ENCODE measurements at places on chromosomes 6 and 20.

DNA sequence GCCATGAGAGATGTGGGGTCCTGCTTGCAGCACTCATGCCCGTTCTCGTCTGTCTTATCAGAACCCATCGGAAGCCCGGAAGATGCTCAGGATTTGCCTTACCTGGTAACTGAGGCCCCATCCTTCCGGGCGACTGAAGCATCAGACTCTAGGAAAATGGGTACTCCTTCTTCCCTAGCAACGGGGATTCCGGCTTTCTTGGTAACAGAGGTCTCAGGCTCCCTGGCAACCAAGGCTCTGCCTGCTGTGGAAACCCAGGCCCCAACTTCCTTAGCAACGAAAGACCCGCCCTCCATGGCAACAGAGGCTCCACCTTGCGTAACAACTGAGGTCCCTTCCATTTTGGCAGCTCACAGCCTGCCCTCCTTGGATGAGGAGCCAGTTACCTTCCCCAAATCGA, 8.3 kb downstream of the PI16 start:
- DNase-seq: no peak

GRCh38 chr6:128725271-128726233, 157.4 kb upstream of the LAMA2 start:
- DNase-seq: no peak

GRCh38 chr6:31582230-31582643, at the start of gene LTB:
Gene LTB (minus strand): TSS chr6:31582424. CDS start chr6:31582417, 7 bp downstream.
- DNase-seq: no peak

- DNase-seq: no peak
These were observed 44.7 kb downstream of the HLA-C start for GRCh38 chr6:31227143-31227542.

- DNase-seq: no peak
These were observed 65.2 kb downstream of the CDC5L start for GRCh38 chr6:44452725-44453124.

DNA sequence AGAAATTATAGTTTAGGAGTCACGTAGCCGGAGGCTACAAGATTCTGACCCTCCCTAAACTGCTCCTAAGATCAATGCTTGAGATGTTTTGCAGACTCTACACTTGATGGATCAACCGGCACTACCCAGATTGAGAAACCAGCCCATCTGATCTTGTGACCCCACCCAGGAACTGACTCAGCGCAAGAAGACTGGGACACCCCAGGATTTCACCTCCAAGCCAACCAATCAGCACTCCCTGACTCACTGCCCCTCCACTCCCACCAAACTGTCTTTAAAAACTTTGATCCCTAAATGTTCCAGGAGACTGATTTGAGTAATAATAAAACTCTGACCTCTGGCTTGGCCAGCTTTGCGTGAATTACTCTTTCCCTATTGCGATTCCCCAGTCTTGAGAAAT, 99.8 kb downstream of the OPRM1 start:
- no peak for DNase-seq

GRCh38 chr20:24658920-24659660, 189.7 kb downstream of the SYNDIG1 start:
- DNase-seq: no peak

- no peak for DNase-seq
These were observed 94.6 kb downstream of the ADGB start for GRCh38 chr6:146693342-146693741.

- DNase-seq: no peak
These were observed 2.1 kb upstream of the ESR1 start for GRCh38 chr6:151805286-151805840.

DNA sequence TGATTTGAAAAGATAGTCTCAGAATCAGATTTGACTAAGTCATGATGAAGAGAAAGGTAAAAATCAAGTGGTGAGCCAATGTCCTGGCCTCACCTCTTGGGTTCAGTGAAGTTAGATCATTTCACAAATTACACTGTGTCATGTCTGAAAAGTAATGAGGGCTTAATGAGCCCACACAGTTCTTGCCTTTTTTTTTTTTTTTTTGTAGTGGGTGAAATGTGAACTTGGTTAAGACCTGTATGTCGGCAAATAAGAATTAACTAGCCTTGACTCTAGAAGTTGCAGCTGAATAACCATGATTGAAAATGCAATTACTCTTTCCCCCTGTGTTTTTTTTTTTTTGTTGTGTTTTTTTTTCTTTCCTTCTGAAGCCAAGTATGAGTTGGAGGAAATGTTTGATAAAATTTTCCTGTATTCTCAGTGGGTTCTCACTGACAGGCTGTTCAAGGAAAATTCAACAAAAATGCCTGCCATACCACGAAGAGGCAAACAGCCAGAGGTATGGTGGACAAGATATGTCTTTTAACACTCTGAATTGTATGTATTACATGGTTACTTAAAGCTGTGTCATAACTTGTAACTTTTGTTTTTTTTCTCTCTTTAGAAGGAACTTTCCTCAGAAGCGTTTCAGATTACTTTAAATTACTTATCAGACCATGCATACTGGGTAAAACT, 135.2 kb upstream of the MLIP start:
- DNase-seq: no peak

- no peak for DNase-seq
These were observed 45.9 kb upstream of the ZNFX1 start for GRCh38 chr20:49323622-49324238.

DNA sequence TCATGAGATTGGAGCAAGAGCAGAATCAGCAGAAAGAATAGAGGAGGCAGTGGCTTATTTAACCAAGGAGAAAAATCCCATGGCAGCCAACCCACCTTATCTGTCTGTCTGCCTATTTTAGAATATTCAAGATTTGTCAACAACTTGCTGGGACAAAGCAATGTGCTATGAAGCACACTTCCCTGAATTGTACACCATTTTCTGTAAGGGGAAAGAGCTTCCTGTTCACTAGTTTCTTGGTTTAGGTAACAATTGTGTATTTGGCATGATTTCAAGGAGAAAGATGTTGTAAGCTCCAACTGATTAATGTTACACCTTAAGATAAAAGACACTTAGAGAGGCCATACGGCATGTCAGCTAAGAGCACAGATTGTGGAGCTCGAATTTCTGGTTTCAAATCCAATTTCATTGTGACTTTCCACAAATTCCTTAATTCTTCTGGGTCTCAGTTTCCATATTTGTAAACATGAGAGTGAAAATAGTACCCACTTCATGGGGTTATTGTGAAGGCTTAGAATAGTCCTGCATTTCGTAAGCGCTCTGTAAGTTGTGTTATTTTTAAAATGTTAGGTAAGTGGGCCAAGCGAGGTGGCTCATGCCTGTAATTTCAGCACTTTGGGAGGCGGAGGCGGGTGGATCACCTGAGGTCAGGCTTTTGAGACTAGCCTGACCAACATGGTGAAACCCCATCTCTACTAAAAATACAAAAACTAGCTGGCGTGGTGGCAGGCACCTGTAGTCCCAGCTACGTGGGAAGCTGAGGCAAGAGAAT, 4.8 kb upstream of the MUC22 start:
- DNase-seq: no peak

DNA sequence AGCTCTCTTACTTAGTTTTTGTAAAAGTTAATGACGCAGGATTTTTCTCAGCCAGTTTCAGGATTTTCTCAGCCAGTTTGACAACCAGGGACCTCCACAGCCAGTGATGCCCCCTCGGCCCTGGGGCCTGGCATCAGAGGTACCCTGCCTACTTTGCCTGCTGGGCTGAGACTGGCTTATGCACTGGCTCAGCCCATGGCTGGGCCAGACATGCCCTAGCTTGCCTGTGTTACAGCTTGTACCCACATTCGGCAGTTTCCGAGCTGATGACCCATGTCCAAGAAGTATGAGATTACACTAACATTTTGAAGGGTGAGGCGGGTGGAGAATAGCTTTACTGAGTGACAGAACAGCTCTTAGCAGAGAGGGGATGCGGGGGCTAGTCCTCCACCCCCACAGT, 406.1 kb upstream of the HSF2 start:
- DNase-seq: no peak

GRCh38 chr20:54188132-54188849, 14.5 kb upstream of the CYP24A1 start:
- no peak for DNase-seq

- no peak for DNase-seq
These were observed at the start of gene MDFI for GRCh38 chr6:41638002-41638934. Gene MDFI (plus strand): TSS chr6:41638468. CDS start chr6:41638750, 282 bp downstream.

DNA sequence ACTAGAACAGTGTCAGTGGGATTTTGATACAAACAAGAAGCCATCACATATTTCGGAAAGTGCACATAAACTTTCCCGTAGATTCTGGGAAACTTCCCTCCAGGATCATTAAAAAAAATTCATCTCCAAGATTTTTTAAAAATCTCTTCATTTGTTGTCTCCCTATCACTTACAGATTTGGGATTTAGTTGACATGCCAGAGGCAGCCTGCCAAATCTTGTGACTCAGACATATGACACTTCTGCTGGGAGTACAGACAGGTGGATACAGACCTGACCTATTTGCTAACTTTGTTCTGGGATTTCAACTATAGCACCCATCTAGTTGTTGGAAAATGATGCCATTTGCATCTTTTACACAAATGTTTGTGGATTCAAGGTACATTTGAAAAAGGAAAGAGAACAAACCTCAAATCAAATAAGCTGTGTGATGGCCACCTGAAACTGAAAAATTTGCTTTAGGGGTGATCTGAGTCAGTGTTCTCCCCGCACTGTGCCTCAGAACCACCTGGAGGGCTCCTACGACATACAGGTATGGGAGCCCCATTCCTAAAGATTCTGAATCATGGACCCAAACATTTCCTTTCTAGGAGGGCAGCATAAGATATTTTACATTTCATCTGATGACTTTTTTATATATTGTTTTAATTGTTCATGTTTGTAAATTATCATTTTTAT, 21.9 kb upstream of the CD2AP start:
- DNase-seq: no peak

DNA sequence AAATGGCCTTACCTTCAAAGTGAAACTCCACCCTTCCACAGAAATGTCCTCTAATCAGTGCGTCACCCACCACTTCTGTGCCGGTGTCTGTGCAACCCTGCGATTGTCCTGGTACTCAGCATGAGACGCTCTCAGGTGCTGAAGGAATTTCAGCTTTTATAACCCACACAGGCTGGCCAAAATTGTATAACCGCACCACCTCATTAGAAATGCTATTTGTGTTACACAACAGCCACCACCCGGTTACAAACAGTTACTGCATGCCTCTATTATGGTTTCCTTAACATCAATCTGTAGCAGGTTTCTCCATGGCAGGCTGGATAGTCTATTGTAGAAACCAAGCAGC, 51.5 kb downstream of the SLC23A2 start:
- DNase-seq: no peak

GRCh38 chr6:17297271-17298080, 16.3 kb downstream of the RBM24 start:
- DNase-seq: no peak

DNA sequence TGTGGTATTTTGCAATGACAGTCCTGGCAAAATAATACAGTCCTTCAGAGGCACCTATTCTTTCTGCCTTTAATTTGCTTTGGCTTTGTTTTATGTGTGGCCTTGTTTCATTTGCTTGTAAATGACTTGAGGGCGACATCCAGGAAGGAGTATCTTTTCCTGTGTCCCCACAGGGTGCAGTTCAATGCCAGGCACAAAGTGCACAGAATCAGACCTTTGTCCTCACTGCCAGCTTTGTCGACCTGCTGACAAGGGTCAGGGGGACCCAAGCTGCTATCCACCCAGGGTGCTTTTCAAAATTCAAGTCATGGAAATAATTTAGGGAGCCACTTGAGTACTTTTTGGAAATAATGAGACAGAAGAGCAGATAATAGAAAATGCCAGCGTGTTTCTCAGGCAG, 37.0 kb upstream of the CDKN1A start:
- DNase-seq: no peak

DNA sequence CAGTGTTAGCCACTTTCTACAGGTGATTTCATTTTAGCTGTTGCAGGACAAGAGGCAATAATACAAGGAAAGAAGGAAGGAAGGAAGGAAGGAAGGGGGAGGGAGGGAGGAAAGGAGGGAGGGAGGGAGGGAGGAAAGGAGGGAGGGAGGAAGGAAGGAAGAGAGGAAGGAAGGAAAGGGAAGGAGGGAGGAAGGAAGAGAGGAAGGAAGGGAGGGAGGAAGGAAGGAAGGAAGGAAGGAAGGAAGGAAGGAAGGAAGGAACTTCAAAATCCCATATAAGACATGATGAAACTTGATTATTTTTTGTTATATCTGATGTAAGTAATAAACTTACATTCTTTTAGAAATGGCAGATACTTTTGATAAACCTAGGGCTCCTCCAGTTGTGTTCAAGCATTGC, 83.6 kb downstream of the TFAP2B start:
- DNase-seq: no peak

GRCh38 chr6:1868561-1869261, 259.0 kb downstream of the FOXC1 start:
- DNase-seq: no peak

DNA sequence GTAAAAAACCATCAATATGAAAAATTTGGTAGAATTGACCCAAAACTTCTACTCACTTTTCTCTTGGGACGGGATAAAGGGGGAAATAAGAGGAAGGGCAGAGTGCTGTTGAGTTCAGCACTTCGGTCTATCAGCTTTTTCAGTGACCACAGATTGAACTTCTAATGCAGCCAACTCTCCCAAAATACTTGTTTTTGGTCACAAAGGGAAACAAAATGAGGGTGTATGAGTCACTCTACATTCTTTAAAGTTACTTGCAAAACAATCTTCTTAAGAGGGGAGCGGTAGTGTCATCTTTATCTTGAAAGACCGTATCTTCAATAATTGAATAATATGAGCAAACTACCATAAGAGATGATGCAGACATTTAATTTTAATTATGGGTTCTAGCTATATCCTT, 661.3 kb downstream of the CD109 start:
- DNase-seq: no peak

GRCh38 chr6:21785164-21785563, 191.6 kb downstream of the SOX4 start:
- no peak for DNase-seq

GRCh38 chr6:84273048-84273809, 45.8 kb upstream of the CEP162 start:
- DNase-seq: no peak

DNA sequence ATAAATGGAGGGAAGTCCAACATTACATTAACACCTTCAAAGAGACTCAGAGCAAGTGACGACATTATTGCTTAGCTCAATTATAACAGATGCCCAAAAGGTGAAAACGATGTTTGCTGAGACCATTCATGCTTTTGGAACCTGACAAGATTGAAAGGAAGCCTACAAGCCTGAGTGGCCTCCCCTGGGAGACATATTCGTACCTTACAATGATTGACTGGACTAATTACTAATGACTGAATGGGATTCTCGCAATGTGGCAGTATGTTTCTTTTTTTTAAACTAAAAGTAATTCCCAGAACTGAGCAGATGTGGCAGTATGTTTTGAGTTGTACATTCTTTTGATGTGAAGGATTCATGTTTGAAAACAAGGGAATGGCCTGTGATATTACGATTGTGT, 49.9 kb downstream of the VEGFA start:
- no peak for DNase-seq

GRCh38 chr20:62799459-62799858, 3.2 kb downstream of the MRGBP start:
- DNase-seq: no peak

DNA sequence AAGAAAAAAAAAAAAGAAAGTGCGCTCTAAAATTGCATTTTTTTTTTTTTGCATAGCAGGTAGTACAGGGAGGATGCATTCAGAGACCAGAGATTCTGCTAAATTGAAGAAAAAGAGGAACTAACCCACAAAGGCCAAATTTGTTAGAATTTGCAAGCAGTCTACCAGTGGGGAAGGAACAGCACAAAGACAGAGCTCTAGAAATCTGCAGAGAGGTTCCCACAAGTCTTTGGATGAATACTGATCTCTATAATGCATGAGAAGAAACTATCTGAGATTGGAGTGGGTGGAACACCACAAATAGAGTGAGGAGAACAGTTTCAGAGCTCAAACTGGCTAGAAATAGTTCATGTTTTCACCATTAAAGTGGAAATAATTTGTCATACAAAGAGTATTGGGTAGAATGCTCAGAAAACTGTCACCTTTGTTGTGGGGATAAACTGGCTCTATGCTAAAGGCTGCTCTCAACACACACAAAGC, 79.6 kb upstream of the AHI1 start:
- no peak for DNase-seq
